Activated T-cell treated with anti-CD3 and anti-CD28 coated beads, Interleukin-2, amount 50 U/mL, for 1 hour (primary cell): ENCODE measurements at places on chromosomes 5 and 9.
A peak's percentile ranks its signal among the peaks of the same experiment; 100 is the strongest.

DNA sequence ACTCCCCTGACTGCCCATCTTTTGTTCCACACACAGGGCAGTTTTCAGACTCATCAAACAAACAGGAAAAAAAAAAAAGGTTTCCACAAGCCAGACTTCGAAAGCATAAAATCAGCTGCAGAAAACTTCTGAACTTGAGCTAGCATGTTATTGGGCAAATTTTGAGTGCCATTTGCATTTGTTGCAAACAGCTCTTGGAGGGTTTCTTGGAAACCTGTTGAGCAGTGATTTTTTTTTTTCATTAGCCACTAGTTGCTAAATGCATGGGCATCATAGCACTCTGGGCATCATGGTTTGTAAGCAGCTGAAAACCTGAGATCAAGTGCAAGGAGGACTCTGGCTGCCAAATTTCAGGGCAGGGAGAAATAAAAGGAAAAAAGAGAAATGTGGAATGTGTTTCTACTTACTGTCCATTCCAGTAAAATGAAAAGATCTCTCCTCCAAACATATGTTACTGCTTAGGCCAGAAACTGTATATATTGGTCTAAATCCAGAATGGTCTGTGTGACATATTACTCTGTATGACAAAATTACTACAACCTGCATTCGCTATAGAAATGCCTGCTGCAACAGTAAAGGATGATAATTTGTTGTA is 85.2 kb upstream of the SMIM23 start:
- no peak for DNase-seq

DNA sequence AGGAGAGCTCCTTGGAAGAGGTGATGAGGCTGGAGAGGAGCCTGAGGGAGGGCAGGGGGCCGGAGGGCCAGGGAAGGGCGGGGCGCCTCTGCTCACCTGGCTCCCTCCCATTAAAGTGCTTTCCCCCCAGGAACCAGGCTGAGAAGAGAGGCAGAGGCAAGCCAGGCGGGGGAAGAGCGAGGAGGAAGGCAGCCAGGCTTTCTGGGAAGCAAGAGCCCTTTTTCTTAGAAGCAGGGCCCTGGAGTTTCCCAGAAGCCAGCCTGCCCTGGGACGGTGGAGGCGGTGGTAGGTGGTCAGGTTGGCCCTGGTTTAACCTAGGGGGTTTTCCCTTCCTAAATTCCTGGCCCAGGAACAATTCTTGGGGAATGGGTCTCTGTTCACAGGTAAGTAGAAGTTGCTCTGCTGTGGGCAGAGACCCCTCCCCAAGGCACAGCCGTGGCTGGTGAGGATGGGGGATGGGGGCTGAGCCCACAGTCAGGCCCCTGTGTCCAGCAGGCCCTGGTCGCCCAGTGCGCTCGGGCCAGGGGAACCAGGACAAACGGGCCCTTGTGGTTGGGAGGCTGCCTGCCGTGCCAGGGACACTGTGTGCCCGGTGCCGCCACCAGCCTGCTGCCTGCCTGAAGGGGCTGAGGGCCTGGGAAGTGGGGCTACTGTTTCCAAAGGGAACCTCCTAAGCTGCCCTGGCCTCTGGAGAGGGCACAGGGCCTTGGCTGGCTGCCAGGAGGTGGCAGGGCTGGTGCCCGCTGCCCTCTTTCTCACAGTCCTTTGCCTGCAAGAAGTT is 16.6 kb upstream of the RALGDS start:
- DNase-seq, result no peak

GRCh38 chr5:53416144-53416738 is 64.2 kb upstream of the FST start:
- no peak for DNase-seq

- no peak for DNase-seq
These were observed 52.4 kb upstream of the PPARGC1B start for GRCh38 chr5:149677731-149678130.

- DNase-seq, result no peak
These were observed 91.0 kb downstream of the WWC1 start for GRCh38 chr5:168382421-168382820.

DNA sequence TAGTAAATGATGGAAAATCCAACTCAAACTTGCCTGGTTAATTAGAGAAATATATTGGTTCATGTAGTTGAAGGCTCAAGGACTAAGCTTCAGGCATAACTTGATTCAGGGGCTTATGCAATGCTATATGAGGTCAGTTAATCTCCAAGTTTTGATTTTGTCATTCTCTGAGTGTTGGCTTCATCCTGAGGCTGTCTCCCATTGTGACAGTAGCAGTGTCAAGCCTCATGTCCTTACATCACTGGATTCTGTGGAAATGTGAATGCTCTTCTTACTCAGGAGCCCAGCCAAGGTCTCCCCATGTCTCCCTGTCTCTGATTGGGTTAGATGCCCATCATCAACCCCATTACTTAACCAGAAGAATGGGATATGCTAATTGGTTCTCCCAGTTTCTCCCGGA is 44.4 kb upstream of the SNX2 start:
- DNase-seq, result no peak

GRCh38 chr9:95286151-95286550 is 31.4 kb downstream of the FANCC start:
- no peak for DNase-seq

DNA sequence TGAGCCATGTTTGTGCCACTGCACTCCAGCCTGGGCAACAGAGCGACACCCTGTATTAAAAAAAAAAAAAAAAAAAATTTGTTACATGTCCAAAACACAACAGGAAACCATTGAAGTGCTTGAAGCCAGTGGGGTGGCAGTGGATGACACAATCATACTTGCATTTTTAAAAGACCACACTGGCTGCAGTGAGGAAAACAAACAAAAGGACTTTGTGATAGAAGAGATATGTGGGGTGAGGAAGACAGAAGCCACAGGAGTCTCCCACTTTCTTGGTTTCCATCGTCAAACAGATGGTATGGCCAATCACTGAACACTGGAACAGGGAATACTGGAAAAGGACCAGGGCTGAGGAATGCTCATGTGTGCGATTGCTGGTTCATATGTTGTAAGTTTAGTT is 20.9 kb upstream of the COMMD10 start:
- DNase-seq, result no peak

DNA sequence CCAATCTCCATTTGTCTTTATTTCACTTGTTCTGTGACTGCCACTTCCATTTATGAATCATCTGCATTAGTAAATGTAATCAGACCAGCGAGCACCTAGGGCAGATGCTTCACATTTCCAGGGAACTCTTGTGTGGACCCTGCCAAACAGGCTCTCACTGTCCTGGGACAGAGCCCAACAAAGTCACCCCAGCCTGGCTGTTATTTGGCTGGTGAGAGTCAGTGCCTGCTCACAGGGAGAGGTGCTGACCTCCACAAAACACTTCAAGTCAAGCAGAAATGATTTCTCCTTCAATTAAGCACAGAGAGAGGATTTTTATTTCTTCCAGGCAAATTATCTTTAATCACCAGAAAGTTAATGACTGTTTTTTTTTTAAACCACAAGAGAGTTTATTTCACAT is 568.0 kb downstream of the MTRR start:
- DNase-seq, result no peak

- DNase-seq, result peak; percentile 2
These were observed 237.3 kb downstream of the PBX3 start for GRCh38 chr9:125984461-125984860.

DNA sequence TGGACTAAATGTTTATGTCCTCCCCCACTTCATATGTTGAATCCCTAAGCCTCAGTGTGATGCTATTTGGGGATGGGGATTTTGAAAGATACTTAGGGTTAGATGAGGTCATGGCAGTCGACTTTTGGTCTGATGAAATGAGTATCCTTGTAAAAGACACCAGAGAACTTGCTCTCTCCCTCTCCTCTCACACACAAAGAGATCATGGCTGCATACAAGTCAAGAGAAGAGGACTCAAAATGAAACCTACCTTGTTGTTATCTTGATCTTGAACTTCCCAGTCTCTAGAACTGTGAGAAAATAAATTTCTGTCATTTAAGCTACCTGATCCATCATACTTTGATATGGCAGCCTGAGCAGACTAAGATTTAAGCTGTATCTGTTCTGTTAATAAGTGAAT is 144.0 kb upstream of the HAPLN1 start:
- DNase-seq, result no peak

DNA sequence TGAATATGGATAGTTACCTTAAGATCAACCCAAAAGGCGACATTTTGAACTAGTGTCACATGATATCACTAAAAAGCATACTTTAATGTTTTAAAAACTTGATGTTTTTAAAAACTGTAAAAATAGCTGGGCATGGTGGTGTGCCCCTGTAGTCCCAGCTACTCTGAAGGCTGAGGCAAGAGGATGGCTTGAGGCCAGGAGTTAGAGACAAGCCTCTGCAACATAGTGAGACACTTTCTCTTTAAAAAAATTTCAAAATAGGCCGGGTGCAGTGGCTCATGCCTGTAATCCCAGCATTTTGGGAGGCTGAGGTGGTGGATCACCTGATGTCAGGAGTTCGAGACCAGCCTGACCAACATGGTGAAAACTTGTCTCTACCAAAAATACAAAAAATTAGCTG is 129.5 kb downstream of the NPR3 start:
- no peak for DNase-seq

DNA sequence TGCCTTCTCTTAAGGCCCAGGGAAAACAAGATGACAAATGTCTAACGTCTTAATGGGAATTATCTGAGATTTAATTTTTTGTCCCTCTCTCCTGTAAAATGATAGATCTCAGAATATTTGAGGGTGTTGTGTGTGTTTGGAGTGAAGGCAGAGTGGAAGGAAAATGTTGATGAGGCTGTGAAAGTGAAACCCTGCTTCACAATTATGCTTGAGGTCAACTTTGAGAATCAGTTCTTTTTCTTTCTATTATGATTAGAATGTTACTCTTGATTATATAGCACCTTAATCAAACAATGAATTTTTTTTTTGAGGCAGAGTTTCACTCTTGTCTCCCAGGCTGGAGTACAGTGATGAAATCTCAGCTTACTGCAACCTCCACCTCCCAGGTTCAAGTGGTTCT is 5.5 kb upstream of the LOX start:
- no peak for DNase-seq

- no peak for DNase-seq
These were observed 101.3 kb downstream of the FBN2 start for GRCh38 chr5:128436749-128437188.

- peak; percentile 52 for DNase-seq
These were observed 56.7 kb upstream of the RETREG1 start for GRCh38 chr5:16673241-16674201.

GRCh38 chr5:92309336-92309991 is 926.3 kb upstream of the ARRDC3 start:
- no peak for DNase-seq

GRCh38 chr9:104092875-104093600 is 1.1 kb upstream of the SMC2 start:
- DNase-seq, result no peak

GRCh38 chr5:40634154-40634553 is 45.6 kb upstream of the PTGER4 start:
- DNase-seq, result no peak

- no peak for DNase-seq
These were observed 119.9 kb downstream of the KCNIP1 start for GRCh38 chr5:170623576-170624181.

DNA sequence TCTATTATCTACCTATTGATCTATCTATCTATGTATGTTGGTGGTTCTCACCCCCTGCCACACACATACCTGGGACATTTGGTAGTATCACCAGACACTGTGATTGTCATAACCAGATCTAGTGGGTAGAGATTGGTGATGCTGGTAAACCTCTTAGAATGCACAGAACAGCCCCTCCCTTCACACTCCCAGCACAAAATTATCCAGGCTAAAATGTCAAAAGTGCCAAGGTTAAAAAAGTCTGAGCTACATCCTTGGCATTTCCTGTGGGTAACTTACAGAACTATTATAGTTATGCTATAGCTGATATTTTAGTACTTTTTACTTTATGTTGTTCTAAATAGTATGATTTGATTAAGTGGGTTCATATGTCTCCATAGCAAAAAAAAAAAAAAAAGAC is 151.0 kb downstream of the FER start:
- no peak for DNase-seq

- no peak for DNase-seq
These were observed 412.8 kb downstream of the SPOCK1 start for GRCh38 chr5:137086342-137086741.

GRCh38 chr5:158390577-158390976 is 531.6 kb upstream of the CLINT1 start:
- DNase-seq, result no peak

- DNase-seq, result no peak
These were observed 50.8 kb downstream of the GABBR2 start for GRCh38 chr9:98657897-98658296.

DNA sequence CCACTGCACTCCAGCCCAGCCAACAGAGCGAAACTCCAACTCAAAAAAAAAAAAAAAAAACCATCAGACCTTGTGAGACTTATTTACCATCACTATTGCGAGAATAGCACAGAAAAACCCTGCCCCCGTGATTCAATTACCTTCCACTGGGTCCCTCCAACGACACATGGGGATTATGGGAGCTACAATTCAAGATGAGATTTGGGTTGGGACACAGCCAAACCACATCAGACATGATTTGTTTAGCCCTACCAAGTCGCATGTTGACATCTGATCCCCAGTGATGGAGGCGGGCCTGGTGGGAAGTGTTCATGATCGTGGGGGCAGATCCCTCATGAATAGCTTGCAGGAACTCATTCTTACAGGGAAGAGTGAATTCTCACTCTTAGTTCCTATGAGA is 26.6 kb downstream of the MYO10 start:
- no peak for DNase-seq

- no peak for DNase-seq
These were observed 171.7 kb downstream of the ZNF608 start for GRCh38 chr5:124574521-124575436.

DNA sequence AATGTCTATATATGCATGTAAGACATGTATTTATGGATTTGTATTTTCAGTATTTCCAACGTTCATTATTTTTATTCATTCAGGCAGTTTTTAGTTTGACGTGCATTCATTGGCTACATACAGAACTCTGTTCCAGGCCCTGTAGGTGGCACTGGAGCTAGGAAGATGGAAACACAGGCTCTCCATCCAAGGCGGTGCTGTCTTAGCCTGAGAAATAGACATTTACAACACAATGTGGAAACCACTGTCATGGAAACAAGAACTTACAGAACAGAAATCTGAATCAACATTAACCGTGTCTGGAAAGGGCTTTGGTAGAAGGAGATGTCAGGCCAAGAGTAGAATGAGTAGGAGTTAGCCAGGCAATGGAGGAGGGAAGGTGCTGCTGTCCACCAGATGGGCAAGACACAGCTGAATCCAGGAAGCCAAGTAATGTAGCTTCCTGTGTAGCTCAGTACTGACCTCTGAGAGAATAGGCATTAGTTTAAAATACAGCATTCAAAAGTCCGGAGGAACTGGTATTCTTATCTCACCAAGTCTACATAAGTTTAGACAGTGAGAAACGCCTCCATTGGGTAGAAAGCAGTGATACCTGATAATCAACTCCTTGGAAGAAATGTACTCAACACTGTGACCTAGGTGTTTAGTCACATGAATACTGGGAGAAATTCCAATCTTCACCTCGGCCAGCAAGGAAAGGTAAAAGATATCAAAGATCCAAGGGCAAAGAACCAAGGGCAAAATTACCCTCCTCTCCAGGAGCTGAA is 388.6 kb upstream of the CDH6 start:
- no peak for DNase-seq
